ENCODE measurements at places on chromosomes 7 and 10.
A peak's percentile ranks its signal among the peaks of the same experiment; 100 is the strongest.

- no peak for DNase-seq
Measured at GRCh38 chr7:36245684-36246299, 92.7 kb downstream of the EEPD1 start.

- DNase-seq: no peak
Measured at GRCh38 chr10:98260752-98261151, 7.2 kb downstream of the LOXL4 start.

DNA sequence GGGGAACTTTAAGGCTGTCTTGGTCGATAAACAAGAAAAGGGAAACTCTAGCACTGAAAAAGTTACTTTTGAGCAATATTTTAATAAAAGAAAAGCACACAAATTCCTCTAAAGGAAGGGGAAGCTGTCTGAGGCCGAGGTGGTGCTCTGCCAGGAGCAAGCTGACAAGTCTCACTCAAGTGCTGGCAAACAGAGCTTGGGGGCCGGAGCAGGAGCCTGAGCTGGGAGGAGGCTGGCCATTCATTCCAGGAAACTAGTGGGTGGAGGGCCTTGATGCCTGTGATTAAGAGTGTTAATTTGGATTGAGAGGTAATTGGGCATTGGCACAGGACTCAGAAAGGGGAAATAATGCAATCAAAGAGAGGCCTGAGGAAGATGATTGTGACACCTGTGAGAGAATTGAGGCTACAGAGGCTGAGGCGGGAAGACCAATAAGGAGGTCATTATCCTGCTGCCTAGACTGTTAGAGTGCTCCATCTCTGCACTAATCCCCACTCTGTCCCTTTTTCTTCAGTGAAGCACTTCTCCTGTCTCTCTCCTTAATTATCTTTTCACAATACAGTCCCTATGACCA, 154.9 kb upstream of the COL1A2 start:
- no peak for DNase-seq

DNA sequence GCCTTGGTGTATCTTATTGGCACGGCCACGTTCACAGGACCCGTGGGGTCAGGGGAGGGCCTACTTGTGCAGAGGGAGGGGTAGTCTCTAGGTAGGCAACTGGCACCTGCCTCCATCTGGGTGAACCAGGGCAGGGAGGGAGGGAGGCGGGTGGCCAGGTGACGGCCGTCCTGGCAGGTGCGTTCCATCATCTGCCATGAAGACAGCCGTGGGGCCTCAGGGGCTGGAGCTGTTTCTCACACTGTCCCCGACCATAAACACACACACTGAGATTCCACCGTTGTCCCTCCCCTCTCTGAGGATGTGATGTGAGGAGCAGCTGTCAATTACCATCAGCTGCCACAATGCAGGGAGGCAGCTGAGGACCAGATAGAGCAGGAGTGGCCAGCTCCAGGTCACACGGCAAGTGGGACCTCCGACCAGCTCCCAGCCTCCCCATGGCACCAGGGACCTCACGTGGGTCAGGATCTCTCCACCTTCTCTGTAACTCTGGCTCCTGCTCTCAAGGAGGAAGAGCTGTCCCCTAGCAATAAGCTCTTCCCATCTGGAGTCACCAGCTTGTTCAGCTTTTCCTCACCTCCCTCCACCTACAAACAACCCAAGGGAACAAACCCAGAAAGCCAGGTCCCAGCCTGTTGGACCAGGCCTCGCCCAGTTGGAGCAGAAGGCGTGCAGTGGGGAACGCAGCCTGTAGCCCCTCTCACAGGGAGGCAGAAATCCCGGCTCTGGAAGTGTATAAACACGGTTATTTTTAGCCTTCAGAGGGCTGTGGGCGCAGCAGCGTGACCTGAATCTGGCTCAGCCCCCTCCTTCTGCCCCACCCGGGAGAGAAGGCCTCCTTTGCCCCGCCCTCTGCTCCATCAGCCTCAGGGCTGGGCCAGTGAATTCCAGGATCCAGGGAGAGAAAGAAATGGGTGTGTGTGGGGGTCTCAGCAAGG, 33.1 kb downstream of the ZMIZ1 start:
- peak; percentile 43 for DNase-seq

DNA sequence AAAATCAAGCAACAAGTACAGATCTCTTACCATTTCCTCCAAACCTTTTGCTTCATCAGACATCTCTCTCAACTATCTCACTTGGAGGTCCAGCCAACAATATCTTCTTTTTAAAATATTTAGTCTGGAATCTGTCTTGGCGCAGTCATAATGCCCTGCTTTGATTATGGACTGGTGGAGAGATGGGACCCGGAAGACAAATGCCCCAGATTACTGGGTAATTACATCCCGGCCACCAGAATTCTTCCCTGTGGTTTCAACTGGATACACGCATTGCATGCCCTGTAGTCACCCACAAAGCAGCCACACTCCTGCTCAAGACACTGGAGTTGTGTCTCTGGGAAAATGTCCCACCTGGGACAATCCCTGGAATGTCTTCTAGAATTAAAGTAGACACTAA, 65.5 kb downstream of the BPGM start:
- no peak for DNase-seq

DNA sequence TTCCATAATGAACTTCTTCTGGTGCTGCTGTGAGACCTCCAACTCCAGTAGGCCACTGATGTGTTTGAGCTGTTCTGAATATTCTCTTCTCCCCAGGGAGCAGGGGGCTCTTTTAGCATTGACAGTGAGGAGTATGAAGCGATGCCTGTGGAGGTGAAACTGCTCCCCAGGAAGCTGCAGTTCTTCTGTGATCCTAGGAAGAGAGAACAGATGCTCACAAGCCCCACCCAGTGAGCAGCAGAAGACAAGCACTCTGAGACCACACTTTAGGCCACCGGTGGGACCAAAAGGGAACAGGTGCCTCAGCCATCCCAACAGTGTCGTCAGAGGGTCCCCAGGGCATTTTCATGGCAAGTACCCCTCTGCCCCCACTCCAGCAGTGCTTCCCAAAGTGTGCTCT, 49.3 kb downstream of the DENND11 start:
- DNase-seq: no peak

- DNase-seq: no peak
Measured at GRCh38 chr10:120422457-120422856, 34.6 kb upstream of the PLPP4 start.

DNA sequence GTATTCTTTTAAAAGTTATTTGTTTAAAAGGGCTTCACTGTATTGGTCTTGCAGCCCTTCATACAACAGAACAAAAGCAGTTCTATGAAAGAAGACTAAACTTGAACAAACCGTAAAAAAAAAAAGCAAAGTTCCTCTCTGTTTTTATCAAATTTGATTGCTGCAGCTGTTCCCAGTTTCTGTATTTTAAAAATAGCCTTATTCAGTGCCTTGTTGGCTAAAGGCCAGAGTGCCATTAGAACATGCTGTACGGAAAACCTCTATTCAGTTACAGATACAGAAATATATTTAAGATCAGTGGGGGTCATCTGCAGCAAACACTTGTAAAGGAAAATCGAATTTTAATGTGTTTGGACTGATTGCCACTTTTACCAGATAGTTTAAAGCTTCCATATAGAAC, 207.8 kb upstream of the ETV1 start:
- DNase-seq: peak; percentile 63

- DNase-seq: no peak
Measured at GRCh38 chr7:15922002-15922401, 235.5 kb upstream of the MEOX2 start.

- DNase-seq: no peak
Measured at GRCh38 chr7:111787741-111788140, 225.4 kb upstream of the IMMP2L start.

DNA sequence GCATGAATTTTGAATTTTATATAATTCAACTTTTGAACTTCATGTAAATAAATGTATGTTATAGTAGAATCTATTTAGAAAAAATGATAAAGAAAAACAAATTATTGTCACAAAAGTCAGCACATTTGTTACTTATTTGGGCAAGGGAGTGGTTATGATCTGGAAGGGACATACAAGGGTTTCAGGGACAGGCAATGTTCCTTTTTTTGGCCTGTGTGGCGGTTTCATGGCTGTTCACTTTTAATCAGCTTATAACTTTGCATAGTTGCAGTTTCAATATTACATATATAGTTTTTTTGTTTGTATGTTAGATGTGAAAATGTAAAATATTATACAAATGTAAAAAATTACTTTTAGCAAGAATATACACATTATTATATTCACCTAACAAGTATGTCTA, 256.2 kb downstream of the PCLO start:
- DNase-seq: no peak

DNA sequence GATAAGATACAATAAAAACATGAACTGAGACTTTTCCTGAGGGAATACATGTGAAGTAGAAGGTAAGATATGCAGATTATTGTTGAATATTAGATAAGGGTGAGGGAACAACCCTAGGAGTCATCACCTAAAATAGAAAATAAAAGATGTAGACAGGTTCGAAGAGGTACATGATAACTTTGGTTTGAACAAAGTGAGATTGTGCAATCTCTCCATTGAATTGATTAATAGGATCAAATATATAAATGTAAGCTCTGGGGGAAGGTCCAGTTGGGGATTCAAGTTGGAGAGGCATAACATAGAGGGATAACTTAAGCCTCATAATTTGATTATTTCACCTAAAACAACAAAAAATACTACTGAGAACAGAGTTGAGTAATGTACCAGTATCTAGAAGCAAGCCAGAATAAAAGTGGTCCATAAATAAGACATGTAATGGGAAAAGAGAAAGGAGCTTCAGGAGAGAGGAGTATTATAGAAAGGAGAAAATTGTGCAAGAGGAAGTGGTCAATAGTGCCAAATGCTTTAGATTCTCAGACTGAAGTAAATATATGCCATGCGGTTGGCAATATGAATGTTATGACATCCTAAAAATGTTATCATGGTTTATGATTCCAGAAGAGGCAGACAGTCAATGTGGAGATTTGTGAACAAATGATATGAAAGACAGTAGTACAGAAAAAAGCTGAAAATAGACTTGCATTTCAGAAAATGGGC, 282.3 kb upstream of the CHRM2 start:
- no peak for DNase-seq

DNA sequence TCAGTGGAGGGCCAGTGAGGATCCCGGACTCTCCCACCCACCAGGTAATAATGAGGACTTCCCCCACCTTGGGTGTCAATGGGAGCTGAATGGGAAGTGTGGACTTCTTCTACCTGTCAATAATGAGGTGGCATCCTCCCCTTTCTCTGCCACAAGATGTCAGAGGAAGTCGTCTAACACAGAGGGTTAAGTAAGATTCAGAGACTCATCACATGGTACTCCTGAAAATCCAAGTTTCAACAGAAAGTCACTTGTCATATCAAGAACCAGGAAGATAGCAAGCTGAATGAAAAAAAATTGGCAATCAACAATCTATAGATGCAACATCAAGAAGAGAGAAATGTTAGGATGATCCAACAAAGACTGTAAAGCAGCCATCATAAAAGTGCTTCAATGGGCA, 150.9 kb upstream of the SVIL start:
- no peak for DNase-seq

DNA sequence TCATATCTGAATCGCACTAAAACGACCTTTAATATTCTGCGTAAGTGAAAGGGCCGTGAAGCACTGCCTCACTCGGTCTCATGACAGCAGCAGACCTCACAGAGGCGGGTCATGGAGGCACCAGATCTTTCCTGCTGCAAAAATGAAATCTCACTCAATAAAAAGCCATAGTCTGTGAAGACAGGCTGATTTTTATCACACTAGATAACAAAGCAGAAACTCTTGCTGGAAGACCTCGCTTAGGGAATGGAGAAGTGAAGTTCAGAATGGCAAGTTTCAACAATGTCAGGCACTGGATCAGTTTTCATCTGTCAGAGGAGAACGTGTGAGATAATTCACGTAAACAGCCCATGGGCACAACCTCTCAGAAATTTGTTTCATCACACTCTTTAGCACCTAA, 8.0 kb downstream of the SEPHS1 start:
- no peak for DNase-seq

GRCh38 chr10:844552-844951, 87.0 kb downstream of the LARP4B start:
- DNase-seq: no peak

DNA sequence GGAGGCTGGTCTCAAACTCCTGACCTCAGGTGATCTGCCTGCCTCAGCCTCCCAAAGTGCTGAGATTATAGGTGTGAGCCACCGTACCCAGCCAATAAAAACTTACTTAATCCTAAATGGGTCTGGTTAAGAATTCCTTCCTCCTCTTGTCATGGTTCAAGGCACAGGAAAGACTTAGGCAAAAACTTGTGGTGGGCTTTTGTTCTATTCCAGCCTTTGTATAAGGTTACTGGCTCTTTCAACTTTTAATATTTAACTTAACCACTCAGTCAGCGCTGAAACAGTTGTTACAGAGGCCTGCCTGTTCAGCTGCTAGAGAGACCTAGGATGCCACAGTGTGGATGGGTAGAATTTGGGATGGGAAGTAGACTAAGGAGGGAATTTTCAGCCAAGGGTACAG, 28.1 kb upstream of the GARS1 start:
- no peak for DNase-seq

DNA sequence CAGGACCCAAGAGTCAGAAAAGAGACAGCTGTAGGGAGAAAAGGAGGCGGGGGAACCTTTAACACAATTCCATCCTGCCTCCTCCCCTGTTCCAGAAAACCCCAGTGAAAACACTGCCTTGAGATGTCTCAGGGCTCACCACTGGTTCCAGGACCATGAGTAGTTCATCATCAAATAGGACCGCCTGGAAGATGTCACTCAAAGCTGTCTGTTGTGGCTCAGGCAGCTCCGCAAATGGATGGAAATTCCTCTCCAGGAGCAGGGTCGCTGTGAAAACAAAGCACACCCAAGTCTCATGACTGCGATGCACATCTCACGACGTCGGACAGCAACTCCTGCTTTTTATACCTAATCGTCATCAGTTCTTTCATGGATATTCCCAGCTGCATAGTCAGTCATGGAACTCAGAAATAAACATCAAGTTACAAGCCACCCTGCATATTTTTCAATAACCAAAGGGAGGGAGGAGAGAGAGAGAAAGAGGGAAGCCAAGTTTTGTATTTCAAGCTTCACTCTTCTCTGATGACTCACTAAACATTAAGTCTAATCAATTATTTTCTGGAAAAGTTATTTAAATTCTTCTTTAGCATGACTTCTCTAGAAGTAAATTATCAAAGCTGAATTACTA, 49.2 kb downstream of the GSDME start:
- DNase-seq: no peak

DNA sequence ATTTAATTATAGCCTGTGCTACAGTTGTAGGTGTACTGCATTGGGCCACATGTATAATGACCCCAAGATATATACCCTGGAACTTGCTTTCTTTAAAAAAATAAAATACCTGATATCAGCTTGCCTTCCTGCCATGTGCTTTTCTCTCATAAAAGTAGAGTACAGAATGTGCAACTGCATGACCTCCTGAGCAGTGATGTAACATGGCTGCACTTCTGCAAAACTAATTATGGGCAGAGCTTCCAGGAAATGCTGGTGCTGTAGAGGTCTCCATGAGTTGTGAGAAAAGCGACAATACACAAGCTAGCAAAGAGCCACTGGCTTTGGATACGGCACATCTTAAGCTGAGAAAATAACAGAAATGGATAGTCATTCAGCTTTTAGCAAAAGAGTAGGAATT, 6.5 kb upstream of the ERLIN1 start:
- DNase-seq: no peak

- peak; percentile 83 for DNase-seq
Measured at GRCh38 chr7:13945670-13946069, 43.8 kb downstream of the ETV1 start.

Data from NCI-H1105 (cell line).